ENCODE measurements at places on chromosomes 11 and 22.

DNA sequence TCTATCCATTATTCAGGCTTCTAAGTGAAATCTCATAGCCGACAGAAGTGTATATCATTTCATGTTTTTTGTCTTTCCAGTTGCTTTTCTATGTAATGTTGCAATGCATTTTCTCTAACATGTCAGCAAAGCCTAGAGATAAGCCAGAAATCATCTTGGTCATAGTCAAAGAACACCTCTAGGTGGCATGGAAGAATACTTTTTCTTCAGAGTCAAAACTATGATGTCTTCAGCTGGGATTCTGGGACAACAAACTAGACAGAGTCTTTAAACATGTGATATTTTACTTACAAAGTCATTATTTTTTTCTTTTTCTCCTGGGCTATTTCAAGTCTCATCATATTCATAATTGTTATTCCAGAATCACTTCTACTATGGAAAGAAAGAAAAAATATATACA lies 4.4 kb downstream of the GAS2 start:
- DNase-seq, result no peak

DNA sequence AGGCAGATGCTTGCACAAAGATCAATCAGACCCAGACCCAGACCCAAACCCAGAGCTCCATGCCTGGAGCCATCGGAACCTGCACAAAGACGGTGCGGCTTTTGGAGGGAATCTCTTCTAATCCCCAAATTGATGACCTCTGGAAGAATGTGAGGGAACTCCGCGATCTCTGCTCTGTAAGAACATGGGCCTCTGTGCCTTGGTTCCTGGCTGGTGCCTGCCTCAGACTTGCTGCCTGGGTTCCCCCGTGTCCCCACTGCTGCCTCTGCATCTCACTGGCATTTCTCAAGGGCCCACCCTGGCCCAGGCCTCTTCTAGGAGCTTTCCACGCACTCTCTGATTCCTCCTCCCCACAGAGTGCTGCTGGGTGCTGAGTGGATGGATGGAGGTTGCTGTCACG lies 1044.4 kb downstream of the TBC1D22A start:
- DNase-seq, result no peak

GRCh38 chr11:3153291-3153861 lies 11.7 kb downstream of the OSBPL5 start:
- DNase-seq, result no peak

- no peak for DNase-seq
These were observed 162.3 kb downstream of the TRIM29 start for GRCh38 chr11:119975561-119976152.

GRCh38 chr11:101008961-101009689 lies 120.5 kb downstream of the PGR start:
- no peak for DNase-seq

- DNase-seq, result no peak
These were observed 9.1 kb upstream of the PPARA start for GRCh38 chr22:46140989-46141928.

- DNase-seq, result no peak
These were observed 28.5 kb downstream of the ADORA2A start for GRCh38 chr22:24455751-24456426.

DNA sequence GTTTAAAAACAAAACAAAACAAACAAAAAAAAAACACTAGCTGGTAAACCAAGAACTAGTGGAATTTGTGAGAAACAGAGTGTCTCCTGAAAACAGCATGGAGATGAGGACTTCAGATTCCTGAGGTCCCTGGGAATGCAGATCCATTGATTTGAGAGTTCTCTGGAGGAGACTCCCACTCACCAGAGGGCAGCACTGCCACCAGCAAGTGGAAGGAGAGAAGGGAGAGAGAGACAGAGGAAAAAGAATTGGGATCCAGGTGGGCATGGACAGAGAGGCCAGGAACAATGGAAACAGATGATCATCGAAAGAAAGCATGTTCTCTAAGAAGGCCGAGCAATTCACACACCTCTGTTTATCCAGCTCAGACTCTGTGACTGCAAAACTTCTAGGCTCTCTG lies 31.8 kb downstream of the ETS1 start:
- DNase-seq, result no peak

DNA sequence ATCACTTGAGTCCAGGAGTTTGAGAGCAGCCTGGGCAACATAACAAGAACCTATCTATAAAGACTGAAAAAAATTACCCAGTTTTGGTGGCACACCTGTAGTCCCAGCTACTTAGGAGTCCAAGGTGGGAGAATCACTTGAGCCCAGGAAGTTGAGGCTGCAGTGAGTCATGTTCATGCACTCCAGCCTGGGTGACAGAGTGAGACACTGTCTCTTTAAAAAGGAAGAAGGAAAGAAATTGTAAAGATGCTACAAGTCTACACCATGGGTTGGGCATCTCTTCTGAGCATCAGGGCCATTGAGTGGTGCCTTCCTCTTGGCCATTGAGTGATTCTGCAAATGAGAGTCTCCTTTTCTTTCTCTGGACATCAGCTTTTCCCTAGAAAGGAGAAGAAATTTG lies 15.7 kb upstream of the MTMR3 start:
- DNase-seq, result no peak

DNA sequence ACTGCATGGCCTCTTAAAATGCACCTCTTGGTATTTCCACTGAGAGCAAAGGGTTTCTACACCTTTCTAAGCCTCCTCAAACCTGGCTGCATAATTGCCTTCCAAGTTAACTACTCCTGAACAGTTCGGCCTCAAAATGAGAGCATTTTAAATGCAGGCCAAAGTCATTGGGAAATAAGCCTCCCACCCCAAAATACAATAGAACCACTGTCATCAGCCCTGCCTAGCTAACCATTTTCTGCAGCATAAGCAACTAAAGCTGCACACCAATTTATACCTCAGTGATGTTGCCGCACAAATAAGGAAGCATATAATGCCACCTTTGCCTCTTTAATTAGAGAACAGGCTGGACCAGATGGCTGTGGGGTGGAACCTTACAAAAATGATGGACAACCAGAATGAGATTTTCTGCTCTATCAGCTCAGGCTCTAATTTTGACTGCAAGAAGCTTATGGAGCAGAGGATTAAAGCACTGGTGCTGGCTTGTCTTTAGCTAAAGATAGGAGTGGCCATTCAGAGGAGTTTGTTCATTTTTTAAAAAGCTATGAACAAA lies 4.3 kb downstream of the TOB2 start:
- DNase-seq, result no peak

GRCh38 chr22:37082251-37082873 lies 27.2 kb downstream of the TMPRSS6 start:
- no peak for DNase-seq

DNA sequence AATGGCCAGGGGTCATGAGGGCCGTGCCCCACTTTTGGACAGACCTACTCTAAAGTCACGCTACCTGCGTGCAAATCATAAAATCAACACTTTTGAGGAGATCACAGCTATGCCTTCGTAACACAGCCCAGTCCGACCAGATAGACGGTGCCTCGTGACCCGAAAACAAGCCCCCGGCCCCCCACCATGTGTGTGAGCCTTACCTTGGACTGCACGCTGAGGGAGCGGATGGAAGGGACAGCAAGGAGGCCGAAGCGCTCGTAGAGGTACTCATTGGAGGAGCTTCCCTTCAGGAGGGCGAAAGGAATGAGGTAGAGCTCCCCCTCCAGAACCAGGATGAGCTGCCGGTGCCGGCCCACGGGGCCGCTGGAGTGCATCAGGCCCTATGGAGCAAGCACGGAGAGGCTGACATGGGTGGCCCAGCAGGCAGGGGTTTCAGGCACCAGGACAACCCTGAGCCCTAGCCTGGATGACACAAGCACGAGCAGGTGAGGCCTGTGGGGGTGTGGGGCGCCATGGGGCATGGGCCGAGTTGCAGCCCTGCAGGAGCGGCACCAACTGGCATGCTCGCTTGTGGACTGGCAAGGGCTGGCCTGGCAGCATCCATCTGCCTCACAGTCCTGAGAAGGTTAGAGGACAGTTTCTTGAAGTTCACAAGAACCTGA lies 82.2 kb upstream of the PITPNB start:
- DNase-seq, result no peak

Data from HEK293T (cell line).